Cardiac muscle cell (in vitro differentiated cells and primary cell): ENCODE measurements at places on chromosomes 7 and 10. TPM values are rescaled to one million over a fixed set of nuclear protein-coding genes. Genes with fewer than 3 reads are reported as not detected.
A peak's percentile ranks its signal among the peaks of the same experiment; 100 is the strongest.

- H3K36me3 ChIP-seq, result no peaks in the 10 kb centered on the region
- H3K27ac ChIP-seq, result no peak overlapping the region
- H3K4me1 ChIP-seq, result no peaks in the 10 kb centered on the region
- no peak for DNase-seq
These were observed 95.6 kb upstream of the ASAH2 start for GRCh38 chr10:50346942-50347341.

DNA sequence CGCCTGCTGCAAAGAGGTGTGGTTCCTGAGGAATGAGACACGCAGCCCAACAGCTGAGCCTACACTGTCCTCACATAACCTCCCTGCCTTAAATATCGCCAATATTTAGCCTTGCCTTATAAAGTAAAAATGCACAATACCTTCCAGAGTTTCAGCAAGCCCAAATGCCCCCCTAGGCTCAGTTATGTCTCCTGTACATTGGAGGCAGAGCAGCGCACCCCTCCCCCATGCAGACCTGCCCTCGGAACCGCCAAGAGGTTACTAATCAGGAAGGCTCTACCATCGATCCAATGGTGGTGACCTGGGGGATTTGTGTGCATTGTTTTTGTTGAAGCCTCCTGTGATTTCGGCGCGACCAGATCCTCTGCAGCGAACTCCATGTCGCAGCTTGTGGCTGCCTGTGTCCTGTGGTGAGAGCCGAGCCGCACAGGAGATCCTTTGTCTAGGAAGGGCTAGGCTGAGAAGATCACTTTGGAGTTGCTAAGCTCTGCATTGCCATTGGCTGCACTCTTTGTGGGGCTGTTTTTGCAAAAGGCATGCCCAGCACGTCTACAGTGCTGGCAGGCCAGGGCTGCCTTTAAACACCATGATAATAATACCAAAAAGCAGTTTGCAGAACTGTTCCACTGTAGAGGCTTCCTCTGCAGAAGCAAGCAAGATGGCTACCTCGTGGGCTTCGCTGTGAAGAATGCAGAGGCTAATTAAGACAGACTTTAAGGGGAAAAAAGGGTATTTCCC lies 40.1 kb downstream of the TET1 start:
- H3K4me3 ChIP-seq, result peak overlapping the region; percentile 44
- H3K27ac ChIP-seq, result peak overlapping the region; percentile 91
- peak; percentile 92 for DNase-seq
- peaks cover 12% of the 10 kb centered on the region for H3K36me3 ChIP-seq
- H3K4me1 ChIP-seq, result peaks cover 35% of the 10 kb centered on the region

DNA sequence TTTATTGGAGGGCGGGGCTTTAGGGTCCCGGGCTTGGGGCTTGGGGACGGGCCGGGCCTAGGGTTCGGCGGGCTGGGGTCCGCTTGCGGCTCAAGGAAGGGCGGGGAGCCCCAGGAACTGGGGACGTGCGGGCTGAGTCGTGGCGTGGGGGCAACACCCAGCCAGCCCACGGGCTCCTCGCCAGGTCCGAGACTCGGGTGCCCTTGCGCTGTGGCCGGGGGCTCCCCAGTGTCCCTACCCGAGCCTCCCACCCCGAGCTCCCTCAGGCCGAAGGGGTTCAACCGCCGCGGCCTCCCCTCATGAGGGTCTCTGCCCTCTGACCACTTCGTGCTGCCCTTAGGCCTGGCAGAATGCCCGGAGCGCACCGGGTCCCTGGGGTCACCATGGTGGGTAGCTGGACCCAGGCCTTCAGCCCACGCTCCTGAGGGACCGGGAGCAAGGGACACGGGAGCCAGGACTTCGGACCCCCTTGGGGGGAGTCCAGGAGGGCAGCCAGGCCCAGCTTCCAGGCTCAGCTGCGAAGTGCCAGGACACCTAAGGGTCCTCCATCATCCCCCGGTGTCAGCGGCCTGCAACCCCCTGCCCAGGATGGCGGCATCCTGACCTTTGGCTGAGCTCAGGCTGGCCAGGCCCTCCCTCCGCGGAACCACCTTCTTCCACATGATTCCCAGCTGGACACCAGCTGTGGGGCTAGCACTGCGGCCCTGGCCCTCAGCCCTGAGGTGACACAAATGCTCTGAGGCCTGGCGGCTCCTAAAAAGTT lies 524 bp upstream of the FUOM start:
- no peak overlapping the region for H3K4me3 ChIP-seq
- H3K4me1 ChIP-seq, result peaks cover 5% of the 10 kb centered on the region
- no peaks in the 10 kb centered on the region for H3K27me3 ChIP-seq
- no peak for DNase-seq
- peaks cover 5% of the 10 kb centered on the region for H3K36me3 ChIP-seq
- H3K27ac ChIP-seq, result no peak overlapping the region

DNA sequence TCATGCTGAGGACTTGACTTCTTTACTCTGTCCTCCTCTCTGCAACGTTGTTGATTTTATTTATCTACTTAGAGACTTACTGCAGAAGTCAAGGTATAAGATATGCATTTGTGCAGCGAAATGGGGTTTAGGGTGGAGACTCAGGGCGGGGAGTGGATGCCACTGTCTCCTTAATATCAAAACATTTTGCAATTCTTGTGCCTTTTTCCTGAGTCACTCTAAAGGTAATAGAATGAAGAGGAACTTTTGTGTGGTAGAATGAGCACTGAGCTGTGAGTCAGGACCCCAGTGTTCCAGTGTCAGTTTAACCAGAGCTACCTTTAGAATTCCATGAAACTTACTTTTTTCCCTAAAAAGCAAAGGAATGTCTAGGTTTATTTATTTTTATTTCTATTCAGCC lies 78.2 kb downstream of the VTI1A start:
- peaks cover 8% of the 10 kb centered on the region for H3K4me1 ChIP-seq
- no peak overlapping the region for H3K27ac ChIP-seq
- no peak for DNase-seq

GRCh38 chr10:112792487-112793201 lies 157.4 kb upstream of the TCF7L2 start:
- H3K27ac ChIP-seq, result peak overlapping the region; percentile 45
- no peak for DNase-seq
- H3K27me3 ChIP-seq, result no peaks in the 10 kb centered on the region

DNA sequence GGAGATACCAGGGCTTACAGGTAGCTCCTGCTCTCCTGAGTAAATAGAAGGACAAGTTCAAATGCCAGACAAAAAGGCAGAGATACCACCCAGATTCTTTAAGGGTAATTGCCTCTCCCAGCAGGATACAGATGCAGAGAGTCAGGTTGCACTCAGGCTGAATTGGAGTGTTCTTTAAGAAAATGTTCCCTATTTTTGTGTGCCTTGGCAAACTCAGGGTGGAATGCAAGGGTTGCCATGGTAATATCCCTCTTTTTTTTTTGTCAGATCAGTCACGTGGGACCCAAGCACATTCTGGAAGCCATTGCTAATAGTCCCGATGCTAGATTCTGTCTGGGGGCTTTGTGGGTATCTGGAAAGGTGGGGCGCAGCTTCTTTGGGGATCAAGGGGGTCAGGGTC lies 628.0 kb downstream of the CALN1 start:
- H3K4me1 ChIP-seq, result no peaks in the 10 kb centered on the region
- no peak overlapping the region for H3K27ac ChIP-seq
- H3K4me3 ChIP-seq, result no peak overlapping the region
- H3K27me3 ChIP-seq, result no peaks in the 10 kb centered on the region
- H3K36me3 ChIP-seq, result no peaks in the 10 kb centered on the region
- no peak for DNase-seq

DNA sequence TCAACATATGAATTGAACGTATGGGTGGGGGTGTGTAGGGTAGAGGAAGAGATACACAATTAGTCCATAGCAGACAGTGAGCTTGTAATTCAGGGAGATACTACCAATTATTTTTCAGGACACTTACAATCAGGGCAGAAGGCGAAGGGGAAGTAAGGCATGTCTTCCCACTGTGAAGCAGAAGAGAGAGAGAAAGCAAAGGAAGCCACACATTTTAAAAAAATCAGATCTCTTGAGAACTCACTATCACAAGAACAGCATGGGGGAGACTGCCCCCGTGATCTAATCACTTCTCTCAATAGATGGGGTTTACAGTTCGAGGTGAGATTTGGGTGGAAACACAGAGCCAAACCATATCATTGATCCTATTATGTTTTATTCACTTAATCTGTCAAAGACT lies 116.4 kb upstream of the RPA3 start:
- H3K4me1 ChIP-seq, result no peaks in the 10 kb centered on the region
- DNase-seq, result no peak
- H3K27ac ChIP-seq, result no peak overlapping the region

DNA sequence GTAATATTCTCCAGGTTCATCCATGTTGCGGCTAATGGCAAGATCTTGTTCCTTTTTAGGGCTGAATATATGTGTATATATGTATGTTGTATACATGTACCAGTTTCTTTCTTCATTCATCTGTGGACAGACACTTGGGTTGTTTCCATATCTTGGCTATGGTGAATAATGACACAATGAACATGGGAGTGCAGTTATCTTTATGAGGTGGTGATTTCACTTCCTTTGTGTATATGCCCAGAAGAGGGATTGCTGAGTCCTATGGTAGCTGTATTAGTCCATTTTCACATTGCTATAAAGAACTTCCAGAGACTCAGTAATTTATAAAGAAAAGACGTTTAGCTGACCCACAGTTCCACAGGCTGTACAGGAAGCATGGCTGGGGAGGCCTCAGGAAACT lies 17.1 kb upstream of the TSPAN15 start:
- no peaks in the 10 kb centered on the region for H3K27me3 ChIP-seq
- no peak overlapping the region for H3K27ac ChIP-seq
- DNase-seq, result peak; percentile 60
- no peaks in the 10 kb centered on the region for H3K36me3 ChIP-seq

CDHR1 gene
- total RNA-seq, result 0.12 and 0.18 TPM in 2 replicates
